Daoy (cell line): ENCODE measurements at places on chromosomes 5 and 9. TPM values are rescaled to one million over a fixed set of nuclear protein-coding genes. Genes with fewer than 3 reads are reported as not detected.

- no peak for DNase-seq
These were observed 16.5 kb downstream of the TPPP start for GRCh38 chr5:676699-677076.

DNA sequence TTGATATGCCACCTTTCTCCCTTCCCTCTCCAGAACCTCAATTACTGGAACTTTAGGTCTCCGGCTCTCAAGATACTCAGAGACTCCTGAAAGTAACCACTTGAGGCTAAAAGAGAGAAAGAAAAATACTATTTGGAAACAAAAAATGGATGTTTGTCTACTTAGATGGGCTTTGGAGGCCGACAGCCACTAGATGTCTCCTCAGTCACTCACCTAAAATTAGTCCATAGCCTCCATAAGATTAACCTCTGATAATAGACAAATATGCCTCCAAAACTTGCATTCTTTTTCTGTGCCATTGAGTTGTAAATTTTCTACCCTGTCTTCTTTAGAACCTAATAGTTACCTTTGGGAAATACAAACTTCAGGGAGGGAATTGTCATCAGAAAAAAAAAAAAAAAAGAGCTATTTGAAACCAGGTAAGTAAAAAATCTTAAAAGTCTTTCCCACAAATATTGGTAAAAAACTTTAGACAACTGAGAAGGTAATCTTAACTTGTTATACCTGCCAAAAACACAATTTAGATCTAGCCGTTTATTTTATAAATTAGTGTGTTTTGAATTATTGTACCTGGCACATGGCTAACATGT lies 11.2 kb upstream of the PCDH1 start:
- no peak for DNase-seq

- no peak for DNase-seq
These were observed 14.4 kb downstream of the FAM219A start for GRCh38 chr9:34443976-34444375.

DNA sequence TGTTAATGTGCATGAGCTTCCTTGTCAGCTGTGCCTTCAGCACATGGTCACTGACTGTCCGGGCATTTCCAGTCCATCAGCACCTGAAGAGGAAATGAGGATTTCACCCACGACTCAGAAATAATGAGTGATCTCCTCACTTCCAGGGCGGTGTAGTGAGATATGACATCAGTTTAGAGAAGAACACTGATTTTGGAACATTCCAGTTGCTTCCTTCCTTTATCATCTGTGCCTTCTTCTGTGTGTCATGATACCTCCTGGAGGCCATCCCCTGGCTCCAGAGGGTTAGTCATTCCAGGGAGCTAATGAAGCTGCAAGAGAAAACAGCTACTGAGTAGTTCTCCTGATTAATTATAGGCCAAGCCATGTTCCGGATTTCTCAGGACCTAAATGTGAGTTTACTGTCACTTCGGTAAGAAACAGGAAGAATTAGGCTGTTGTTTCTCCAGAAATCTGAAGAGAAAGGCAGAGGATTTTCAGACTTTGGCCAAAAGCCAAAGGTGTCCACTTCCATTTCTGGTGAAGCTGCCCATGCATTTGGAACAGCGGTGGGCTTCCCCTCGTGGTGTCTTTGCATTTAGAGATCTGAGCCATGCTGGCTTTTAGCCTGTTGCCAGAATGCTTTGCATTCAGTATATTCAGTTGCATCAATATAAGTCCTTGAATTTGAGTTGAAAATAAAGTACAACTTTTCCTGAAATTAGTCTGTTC lies 161.3 kb upstream of the OTULINL start:
- DNase-seq = no peak

- DNase-seq = no peak
These were observed 25.1 kb downstream of the SLC44A1 start for GRCh38 chr9:105269593-105269992.

- DNase-seq = peak; percentile 74
These were observed 48.9 kb downstream of the BOD1 start for GRCh38 chr5:173567548-173567947.

DNA sequence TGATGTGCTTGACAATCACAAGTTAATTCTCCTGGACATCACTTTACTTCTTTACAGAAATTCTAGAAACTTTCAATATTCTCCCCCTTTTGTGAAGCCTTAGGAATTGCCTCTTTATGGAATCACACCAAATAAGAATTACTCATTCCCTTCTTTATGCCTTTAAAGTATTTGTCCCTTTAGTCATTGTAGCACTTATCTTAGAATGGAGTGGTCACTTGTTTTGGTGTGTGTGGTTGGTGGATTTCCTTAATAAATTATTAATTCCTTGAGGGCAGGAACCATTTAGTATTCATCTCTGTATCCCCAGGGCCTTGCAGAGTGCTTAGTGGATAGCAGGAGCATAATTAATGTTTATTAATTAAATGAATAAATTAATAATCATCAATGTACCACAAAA lies 307.0 kb downstream of the ARRDC3 start:
- DNase-seq = no peak

- no peak for DNase-seq
These were observed 50.5 kb upstream of the TNFSF15 start for GRCh38 chr9:114856215-114856941.

DNA sequence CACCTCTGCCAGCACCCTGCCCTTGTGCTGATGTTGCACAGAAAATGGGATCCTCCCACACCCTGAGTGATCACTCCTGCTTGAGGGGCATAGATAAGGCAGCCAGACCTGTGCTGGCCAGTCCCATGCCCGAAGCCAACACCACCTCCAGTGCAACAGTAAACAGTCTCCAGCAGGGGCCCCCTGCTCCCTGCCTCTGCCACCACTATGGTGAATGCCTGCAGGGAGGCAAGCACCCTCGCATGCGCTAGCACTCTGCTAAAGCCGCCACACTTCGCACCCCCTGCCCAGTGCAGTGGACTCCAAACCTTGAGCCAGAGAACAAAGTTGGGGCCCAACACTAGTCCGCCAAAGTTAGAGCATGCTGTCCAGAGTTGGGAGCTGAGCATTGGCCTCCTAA lies 118.7 kb downstream of the PJA2 start:
- no peak for DNase-seq

DNA sequence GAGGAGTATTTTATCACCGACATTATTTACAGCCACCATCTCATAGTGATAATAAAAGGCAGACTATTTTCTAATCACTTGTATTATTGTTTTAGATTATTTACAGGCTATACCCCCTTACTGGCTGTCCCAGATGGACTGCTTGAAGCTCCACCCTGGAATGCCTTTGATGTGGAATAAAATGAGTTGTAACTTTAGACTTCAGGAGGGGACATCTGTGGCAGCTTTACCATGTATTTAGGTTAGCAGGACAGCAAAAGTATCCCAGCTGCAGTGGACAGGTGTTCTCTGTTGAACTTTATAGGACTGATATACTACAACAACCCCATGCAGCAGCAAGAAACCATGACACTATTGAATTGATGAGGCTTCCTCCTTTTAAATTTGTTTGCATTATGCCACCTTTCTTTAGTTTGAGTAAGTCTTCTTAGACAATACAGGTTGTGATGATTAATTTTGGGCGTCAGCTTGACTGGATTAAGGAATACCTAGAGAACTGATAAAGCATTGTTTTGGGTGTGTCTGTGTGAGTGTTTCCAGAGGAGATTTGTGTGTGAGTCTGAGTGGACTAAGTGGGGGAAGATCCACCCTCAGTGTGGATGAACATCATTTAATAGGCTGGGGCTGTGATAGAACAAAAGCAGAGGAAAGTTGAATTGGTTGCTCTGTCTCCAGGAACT lies 29.2 kb upstream of the C9orf57 start:
- no peak for DNase-seq

GRCh38 chr9:123654994-123655637 lies 274.8 kb downstream of the DENND1A start:
- DNase-seq = no peak

The WNT8A gene
- not detected in 2 replicates for total RNA-seq

The CDC20B gene
- not detected in 2 replicates for total RNA-seq

The SLC25A2 gene
- total RNA-seq = 0.11 and 1.8 TPM in 2 replicates

The OSMR gene
- 5.5 and 5.7 TPM in 2 replicates for total RNA-seq
